ENCODE measurements at places on chromosomes 4 and X.

DNA sequence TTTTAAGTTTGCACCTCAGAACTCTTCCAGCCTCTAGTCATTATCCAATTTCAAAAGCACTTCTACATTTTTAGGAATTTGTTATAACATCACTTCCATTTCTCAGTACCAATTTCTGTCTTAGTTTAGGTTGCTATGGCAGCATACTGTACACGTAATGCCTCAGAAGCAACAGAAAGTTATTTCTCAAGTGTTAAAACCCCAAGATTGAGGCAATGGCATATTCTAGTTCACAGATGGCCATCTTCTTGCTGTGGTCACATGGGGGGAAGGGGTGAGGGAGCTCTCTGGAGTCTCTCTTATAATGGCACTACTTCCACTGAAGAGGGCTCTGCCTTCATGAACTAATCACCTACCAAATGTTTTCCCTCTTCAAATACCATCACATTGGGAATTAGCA lies 220.3 kb upstream of the CTSO start:
- no peak for DNase-seq

GRCh38 chrX:124502166-124502565 lies 155.8 kb downstream of the SH2D1A start:
- DNase-seq = no peak

GRCh38 chr4:98176531-98176930 lies 33.3 kb upstream of the STPG2 start:
- DNase-seq = no peak

GRCh38 chr4:153166716-153167501 lies 37.3 kb upstream of the TRIM2 start:
- DNase-seq = no peak

- DNase-seq = no peak
These were observed 36.9 kb downstream of the STARD8 start for GRCh38 chrX:68684291-68684918.

- no peak for DNase-seq
These were observed 48.6 kb downstream of the ACOX3 start for GRCh38 chr4:8391972-8392371.

GRCh38 chr4:111214371-111214770 lies 591.5 kb upstream of the PITX2 start:
- DNase-seq = no peak

DNA sequence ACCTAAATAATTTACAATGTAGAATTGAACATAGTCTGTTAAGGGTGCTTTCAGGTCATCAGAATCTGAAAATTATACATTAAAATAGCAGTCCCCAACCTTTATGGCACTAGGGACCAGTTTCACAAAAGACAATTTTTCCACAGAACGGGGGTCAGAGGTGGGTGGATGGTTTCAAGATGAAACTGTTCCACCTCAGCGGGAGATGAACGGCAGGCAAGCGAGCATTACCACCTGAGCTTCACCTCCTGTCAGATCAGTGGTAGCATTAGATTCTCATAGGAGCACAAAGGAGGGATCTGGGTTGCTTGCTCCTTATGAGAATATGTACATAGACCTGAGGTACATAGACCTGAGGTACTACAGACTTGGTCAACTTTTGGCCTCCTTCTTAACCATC lies 29.0 kb downstream of the LRBA start:
- no peak for DNase-seq

DNA sequence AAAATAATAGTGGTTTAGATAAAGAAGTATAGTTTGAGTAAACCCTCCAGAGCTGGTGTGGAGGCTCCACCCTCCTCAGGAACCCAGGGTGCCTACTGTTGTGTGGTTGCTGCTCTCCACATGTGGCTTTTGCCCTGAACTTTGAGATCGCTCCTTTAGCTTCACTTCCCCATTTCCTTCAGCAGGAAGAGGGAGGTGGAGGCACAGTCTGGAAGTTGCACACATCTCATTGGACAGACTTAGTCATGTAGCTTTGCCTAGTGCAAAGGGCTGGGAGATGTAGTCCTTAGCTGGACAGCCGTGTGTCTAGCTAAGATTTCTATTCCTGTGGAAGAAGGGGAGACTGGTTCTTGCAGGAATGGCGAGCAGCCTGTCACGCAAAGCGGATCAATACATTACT lies 37.9 kb downstream of the RGS12 start:
- DNase-seq = no peak

DNA sequence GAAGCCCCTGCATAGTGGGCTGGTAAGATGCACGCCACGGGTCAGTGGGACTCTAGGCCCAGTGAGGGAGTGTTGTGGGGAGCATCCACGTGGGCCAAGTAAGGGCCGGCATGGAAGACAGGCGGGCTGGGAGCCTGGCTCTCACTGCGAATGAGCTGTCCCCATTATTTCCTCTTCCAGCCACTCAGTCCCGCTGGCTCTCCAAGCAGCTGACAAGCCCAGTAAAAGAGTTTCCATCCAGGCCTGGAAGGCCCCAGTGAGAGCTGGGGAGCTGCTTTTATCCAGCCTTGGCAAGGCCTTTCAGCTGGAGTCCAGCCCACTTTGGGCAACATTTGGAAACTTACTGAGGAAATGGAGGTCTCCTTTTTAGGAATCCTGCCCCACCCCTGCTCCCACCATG lies 24.9 kb downstream of the APLN start:
- no peak for DNase-seq

Data from stimulated activated CD8-positive, alpha-beta memory T cell treated with anti-CD3 and anti-CD28 coated beads, Interleukin-15, amount 100 ng/mL, for 4 hours (primary cell).